ENCODE measurements at places on chromosomes 6 and 20.

- no peak for DNase-seq
These were observed 101.2 kb downstream of the MKKS start for GRCh38 chr20:10332656-10333415.

GRCh38 chr6:14792118-14792955 is 453.5 kb upstream of the JARID2 start:
- DNase-seq, result no peak

DNA sequence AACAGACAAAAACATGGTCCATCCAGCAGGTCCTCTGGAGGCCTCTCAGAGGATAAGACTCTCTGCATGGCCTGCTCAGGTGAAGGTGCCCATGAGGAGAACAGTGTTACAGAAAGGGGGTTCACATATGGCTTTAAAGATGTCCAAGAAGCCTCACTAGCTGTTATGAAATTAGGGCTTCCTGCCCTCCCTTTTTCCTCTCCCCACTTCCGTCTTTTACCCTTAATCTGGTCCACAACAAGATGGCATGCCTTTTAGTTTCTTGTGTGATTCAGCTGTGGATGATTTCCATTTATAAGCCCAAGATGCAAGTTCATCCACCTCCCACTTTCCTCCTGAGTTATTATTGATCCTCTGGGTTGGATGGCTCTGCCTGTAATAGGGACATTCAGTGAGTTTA is 14.0 kb downstream of the GCNT2 start:
- DNase-seq, result no peak

- DNase-seq, result peak; percentile 39
These were observed 75.4 kb upstream of the TMEM244 start for GRCh38 chr6:129936329-129937165.

- DNase-seq, result no peak
These were observed 131.6 kb upstream of the SOX4 start for GRCh38 chr6:21461844-21462518.

DNA sequence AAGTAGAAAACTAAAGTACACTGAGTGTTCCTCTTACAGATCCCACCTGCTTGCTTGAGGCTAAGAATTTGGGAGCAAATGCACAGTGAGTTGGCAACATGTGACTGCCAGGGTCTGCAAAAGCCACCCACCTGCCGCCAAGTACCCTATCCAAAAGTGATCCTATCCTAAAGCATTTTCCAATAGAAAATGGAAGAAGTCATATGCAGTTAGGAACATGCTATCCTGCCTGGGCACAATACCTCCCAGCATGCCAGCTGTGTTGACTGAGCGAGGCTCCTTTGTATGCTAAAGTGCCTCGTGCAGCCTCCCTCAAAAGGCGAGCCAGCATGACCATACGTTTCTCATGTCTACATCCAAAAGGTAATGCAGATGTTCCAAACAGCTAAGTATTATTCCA is 52.7 kb downstream of the TRAF3IP2 start:
- DNase-seq, result no peak

GRCh38 chr6:46513533-46513932 is 22.3 kb upstream of the RCAN2 start:
- no peak for DNase-seq

DNA sequence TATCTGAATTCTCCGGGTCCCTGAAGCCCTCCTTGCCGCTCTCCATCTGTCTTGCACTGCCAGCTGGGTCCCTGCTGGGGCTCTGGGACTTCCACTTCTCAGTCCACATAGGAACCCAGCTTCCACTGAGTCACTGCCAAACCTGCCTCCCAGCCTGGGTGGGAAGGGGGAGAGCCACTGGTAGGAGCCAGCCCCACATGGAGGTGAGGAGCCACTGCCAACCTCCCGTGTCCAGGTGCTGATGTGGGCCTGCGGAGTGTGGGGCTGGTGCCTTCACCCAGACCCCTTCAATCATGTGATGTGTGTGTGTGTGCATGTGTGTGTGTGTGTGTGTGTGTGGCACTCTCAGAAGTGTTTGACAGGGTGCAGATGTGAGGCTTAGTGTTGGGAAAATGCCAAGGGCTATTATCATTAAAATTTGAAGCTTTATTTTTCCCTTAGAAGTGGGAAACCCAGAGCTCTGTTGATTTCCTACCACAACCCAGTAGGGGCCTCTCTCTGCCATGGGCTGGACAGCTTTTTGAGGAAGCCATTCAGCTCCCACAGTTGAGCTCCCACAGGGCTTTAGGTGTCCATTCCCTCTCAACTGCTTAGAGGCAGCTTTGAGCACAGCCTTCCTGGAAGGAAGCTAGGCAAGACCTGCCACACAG is 9.3 kb upstream of the SGK2 start:
- no peak for DNase-seq

- DNase-seq, result no peak
These were observed 3.5 kb downstream of the RNF8 start for GRCh38 chr6:37357288-37357687.

GRCh38 chr6:28580475-28580874 is 54.8 kb downstream of the GPX5 start:
- no peak for DNase-seq

DNA sequence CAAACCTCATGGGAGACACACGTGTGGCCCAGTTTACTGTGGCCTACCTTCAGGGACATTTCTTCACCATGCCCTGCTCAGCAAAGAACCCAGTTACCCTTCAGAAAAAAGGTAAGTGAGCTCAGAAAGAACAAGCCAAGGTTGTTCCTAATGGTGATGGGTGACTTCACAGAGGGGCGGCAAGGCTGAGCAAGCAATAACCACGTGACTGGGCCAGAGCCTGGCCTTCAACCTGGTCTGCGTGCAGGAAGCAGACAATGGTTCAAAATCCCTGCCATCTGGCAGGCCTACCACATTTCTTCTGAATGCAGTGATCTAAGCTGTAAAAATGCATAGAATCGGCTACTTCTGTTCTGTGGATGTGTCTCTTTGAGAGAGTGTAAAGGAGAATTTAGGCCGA is 115.5 kb upstream of the CST7 start:
- DNase-seq, result no peak

DNA sequence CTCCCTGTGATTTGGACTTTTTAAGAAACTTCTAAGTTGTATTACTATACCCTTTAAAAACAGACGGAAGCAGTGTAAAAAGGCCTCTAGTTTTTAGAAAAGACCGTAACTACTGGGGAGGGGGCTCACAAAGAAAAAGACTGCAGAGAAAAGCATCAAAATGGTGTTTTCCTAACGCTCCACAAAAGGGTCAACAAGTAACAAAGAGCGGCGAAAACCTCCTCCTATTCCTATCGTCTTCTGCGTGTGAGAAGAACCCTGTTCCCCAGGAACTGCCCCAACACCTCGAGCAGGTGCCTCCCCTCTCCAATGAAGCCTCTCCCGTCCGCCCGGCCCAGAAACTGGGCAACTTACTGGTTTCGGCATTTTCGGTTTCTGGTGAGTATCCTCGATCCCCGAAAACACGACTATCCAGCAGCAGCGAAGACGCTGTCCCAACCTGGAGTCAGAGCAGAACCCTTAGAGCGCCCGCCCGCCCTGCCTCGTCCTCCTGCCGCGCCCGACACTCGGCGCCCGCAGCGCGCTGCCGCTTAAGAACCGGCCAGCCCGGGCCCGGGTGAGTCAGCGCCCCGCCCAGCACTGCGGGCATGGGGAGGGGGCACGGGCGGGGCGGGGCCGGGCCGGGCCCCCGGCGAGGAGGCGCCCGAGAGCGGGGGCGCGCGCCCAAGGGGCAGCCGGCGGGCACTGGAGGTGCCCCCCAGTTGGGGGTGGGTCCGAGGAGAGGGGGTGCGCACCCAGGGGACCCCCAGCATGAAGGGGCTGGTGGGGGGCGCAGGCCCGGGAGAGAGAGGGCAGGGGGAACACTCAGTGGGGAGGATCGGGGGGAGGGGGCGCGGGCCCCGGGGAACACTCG is 1.2 kb downstream of the EZR start:
- peak; percentile 68 for DNase-seq

DNA sequence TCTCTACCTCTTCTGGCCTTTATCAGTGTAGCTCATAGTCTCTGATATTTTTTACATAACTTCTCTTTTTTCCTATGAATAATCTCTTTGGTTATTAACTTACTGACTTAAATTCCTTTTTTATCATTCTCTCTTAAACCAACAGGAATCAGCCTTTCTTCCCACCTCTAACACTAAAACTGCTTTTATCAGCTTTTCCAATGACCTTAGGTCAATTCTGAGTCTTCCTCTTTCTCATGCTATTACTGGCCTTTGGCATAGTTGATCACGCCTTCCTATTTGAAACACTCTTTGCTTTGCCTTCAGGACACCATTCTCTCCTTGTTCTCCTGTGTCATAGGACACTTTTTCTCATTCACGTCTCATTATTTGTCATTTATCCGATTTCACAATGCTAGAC is 8.1 kb upstream of the HINT3 start:
- DNase-seq, result no peak

DNA sequence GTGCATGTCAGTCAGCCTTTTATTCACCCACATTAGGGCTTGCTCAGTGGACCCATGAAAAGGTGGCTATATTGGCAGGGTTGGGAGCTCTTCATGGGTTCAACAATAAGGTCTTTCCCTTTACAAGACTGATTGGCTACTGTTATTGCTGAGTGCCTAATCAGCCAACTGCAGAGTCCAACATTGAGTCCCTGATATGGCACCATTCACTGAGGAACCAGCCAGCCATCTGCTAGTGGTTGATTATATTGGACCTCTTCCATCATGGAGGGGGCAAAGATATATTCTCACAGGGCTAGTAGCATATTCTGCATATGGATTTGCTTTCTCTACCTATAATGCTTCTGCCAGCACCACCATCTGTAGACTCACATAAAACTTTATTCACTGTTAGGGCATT is 69.9 kb downstream of the CDKAL1 start:
- DNase-seq, result no peak

DNA sequence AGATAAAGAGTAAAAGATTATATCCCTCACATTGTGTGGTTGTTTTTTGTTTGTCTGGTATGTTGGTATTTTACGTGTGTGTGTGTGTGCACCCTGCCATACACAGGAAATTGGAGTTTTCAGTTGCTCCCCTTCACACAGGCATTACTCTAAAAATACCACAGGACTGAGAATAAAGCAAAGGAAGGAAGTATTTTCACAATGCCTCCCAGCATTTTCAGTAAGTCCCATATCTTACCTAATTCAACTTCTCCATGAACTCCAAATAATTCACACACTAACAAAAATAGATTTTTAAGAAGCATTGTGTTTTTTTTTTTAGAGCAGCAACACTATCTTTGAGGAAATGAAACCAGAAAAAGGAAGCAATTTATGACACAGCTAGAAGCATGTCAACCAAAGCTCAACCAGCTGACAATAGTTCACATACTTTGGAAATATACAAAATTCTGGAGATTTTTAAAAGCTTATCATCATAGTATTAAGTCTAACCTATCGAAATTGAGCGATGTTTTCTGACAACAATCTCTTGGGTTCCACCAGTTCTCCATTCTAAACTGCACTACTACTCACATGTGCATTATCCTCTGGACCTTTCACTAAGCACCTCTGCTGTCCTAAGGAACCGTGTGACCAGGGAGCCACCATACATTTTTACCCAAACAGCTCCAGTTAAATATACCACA is 2.1 kb downstream of the UBE2J1 start:
- no peak for DNase-seq

GRCh38 chr6:138310294-138310693 is 67.4 kb upstream of the SMIM28 start:
- DNase-seq, result no peak

DNA sequence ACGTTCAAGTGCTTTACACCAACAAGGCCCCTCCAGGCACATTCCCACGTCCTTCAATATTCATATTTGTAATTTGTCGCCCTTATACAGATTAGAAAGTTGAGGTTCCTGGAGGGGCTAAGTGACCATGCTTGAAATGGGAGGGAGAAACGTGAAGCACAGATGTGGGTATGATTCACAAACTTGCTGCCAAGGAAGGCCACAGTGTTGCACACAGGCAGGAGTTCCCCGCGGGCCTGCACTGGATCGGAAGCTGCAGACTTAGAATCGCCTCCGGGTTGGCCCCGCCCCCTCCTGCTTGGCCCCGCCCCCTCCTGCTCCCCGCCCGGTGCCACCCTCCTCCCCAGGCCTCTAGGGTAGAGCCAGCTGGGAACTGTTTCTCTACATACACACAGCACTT is 58.2 kb upstream of the QKI start:
- no peak for DNase-seq

GRCh38 chr6:165991341-165991740 is 176.3 kb downstream of the TBXT start:
- DNase-seq, result no peak

DNA sequence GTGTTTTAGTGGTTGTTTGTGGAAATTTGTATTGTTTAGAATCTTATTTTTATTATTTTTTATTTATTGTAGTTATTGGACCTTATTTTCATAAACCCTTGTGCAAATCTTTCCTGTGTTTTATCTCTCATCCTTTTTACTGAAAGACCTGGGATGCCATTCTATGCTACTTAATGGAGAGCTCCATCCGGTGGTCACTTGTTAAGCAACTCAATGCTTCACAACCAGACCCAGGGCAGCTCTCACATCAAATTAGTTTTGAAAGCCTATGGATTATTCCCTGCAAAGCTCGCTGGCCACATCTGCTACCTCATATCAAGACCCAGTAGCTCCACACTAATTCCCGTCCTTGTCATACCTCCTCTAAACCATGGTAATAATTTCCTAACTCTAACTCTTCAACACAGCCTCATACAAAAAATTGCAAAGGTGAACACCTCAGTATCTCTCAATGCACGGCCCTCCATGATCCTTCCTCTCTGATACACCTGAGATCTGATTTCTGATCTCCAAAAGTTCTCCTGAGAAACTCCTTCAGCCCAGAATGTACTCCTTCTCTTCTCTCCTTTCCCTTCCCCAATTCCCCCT is 296.6 kb upstream of the MANEA start:
- DNase-seq, result no peak

GRCh38 chr20:50112512-50113419 is at the start of gene UBE2V1:
Gene UBE2V1, minus strand, starts transcription at chr20:50113150. Its CDS starts 22 bp downstream, at chr20:50113128.
- peak; percentile 79 for DNase-seq

DNA sequence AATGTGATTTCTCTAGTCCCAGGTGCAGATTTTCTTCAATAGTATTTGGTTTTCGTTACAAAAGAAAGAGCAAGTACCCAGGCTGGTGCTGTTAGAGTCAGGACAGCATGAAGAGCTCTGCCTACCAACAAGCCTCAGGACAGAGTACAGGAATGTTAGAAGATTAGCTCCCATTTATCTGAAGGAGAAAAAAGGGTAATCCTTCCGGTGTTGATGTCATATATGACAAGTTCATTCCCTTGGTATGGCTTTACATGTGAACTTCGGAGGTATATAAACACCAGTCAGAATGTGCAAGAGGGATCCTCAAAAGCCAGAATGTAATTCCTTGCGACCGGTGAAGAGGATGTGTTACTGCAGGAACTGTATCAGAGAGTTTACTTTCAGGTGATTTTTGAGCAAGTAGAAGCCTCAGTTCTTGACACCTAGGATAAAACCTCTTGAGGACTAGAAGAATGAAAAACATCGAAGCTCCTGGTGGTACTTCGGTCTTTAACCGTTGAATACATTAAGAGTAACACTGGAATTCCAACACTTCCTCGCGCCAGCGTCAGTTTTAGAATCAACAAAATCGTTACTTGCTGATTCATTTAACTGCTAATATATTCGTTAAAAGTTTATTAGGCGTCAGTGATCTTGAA is 194.2 kb upstream of the ZNF184 start:
- DNase-seq, result no peak
